Endodermal cell (in vitro differentiated cells): ENCODE measurements at places on chromosomes 3 and 15. TPM values are rescaled to one million over a fixed set of nuclear protein-coding genes. Genes with fewer than 3 reads are reported as not detected.

GRCh38 chr15:47504624-47505256 lies 212.6 kb upstream of the SEMA6D start:
- no peak for DNase-seq

GOLGA8S gene
- total RNA-seq, result 0.07 TPM in 1 of 2 replicates, not detected in the other

SLC30A4 gene
- 1.2 to 1.9 TPM (median 1.2 TPM) in 3 replicates for total RNA-seq

DNA sequence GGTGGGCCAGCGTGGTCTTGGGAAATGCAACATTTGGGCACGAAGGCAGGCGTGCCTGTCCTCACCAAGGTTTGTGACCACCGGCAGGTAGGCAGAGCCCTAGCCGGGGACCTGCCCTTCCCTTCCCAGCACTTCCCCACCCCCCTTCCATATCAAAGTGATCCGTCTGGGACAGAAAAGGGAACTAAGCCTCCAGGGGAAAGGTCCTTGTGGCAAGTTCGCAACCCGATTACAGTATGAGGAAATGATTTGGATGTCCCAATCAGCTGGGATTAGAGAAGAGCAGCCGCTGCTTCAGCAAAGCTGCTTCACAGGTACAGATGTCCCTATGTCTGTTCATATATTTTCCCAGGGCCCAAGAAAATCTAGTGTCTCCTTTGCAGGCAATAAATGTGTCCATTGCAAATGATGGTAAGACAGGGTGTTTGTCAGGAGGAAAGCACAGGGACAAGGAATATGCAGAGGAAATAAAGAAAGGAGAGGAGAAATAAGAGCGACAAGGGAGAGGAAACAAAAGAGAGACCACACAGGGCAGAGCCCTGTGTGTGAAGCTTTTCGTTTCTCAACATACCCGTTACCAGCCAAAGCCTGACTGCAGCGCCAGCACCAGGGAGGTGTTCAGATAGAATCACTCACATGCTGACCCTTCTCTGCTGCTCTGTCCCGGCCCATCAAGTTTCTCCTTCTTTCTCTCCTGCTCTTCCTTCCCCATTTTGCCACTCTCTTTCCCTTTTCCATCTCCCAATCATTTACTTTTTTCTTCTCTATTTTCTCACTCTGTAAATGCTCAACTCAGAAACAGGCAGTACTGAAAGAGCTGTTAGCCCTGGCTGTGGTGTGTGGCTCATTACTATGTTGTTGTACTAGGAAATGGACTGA lies 17.4 kb upstream of the SECISBP2L start:
- peak; percentile 59 for DNase-seq

WDR93 gene
- 0.16 and 0.64 TPM in 2 replicates for total RNA-seq
